ENCODE measurements at places on chromosomes 3 and 15.

DNA sequence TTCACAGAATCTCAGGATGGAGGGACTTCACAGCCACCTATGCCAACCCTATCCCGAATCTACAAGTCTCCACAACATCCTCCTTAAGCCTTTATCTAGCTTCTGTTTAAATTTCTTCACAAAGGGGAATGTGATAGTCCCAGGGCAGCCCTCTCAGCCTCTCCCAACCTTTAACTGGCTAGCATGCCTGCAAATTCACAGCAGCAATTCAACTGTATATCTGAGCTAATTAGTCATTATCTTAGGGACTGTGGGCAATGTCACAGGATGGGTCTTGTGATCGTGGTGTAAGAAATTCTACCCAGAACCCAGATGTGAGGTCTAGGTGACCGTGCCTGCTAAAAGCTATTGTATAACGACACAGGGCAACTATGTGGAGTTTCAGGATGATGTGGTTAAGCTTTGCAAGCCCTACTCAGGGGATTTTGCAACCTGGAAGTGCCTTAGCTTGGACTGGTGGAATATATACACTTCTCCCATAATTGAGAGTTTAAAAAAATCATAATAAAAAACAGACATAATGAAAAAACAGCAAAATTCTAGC is 65.5 kb upstream of the FBN1 start:
- DNase-seq = no peak

GRCh38 chr3:186012137-186012536 is 74.3 kb upstream of the TRA2B start:
- DNase-seq = no peak

DNA sequence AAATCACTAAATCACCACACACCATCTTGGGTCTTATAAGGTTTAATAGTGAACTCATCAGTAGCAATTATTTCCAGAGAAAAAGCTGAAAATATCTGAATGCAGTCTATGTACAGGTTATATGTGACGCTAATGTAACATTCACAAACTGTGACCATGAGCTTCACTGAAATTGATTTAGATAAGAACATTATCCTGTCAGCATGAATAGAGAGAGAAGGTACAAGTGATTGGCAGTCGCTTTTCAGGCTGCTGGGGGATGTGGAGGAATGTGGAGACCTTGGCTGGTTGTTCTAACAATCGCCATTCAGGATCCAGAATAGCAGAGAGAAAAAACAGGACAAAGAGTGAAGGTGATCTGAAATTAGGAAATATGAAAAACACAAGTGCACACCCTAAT is 98.1 kb downstream of the CADPS start:
- no peak for DNase-seq

DNA sequence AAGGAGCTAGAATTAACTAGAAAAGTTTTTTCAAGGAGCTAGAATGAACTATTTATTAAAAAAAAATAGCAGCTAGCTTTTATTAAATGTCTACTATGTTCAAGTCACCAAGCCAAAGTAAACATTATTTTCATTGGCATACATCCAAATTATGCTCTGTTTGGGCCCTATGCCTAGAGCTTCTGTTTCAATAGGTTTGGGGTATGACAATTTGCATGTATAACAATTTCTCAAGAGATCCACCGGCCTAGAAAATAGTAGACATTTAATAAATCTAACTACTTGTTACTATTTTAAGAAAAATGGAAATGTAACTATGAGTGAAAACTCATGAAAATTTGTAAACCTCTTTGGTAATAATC is 8.0 kb downstream of the GABRR3 start:
- no peak for DNase-seq

DNA sequence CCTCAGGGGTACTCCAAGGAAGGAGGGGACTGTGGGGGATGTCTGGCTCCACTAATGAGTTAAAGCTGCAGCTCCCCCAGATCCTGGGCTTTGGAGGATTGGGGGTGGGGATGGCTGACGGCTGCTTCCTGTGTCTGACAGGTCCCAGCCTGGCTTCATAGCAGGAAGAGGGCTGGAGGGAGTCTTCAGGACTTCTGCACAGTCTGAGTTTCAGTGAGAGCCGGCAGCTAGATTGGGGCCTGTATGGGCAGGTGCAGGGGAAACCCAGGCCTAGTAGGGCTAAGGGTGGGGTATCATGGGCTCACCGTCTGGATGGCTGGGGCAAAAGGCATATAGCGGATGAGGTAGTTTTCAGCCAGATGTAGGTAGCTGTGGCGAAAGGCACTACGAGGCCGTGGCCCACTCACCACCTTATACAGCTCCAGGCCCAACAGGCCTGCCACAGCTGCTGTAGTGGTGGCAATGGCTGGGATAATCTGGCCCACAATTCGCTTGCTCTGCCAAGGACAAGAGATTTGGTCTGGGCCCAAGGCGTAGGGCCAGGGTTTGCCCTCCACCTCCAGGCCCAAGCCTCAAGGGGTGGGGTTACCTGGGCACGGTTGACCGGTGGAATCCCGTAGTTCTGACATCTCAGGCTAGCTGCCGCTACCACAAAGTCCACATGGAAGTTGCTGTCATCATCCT is 4.5 kb downstream of the INKA1 start:
- no peak for DNase-seq

DNA sequence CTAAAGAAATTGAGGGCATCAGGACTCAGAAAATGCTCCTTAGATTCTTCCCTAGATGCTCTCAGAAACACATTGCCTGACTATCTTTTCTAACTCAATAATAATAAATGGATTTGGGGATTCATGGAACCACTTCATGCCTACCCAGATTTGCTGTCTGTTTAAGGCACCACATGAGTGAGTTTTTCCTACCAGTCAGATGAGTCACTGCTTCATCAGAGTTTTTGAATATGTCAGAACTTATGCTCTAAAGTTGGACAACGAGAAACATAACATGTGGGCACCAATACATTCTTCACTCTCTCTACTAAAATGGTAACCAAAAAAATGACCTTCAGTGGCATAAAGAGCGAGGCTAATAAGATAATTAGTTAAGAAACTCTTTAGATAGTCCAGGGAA is 1135.1 kb downstream of the TUSC7 start:
- no peak for DNase-seq

GRCh38 chr3:108182339-108182738 is 39.9 kb downstream of the IFT57 start:
- no peak for DNase-seq

GRCh38 chr15:26773917-26774316 is 1.1 kb upstream of the GABRB3 start:
- DNase-seq = no peak

DNA sequence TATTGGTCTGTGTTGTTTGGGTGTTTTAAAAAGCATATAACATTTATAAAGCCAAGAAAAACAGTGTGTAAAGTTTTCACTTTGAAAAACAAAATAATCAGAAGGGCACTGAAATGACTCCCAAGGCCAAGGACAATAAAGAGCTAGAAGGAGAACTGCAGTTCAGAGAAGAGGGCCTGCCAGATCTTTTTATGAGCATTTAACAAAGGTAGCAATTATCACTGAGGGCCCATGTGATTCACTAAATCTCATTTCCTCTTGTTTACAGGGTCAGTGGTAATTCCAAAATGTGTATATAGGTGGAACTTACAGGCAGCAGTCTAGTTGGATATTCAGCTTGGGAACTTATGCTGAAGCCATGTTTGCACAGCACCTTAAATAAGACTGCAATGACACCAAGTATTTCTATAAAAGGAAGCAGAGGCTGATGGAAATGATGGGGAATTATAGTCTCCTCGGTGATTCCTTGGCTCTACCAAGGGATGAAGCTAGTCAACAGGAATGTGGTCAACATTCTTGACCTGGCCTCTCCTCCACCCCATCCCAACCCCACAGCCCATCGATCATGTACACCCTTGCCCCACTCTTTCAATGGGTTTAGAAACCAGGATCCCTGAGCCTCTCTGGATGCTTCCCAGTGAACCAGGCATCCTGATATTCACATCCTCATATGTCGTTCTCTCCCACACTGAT is 54.4 kb upstream of the THUMPD3 start:
- DNase-seq = no peak

DNA sequence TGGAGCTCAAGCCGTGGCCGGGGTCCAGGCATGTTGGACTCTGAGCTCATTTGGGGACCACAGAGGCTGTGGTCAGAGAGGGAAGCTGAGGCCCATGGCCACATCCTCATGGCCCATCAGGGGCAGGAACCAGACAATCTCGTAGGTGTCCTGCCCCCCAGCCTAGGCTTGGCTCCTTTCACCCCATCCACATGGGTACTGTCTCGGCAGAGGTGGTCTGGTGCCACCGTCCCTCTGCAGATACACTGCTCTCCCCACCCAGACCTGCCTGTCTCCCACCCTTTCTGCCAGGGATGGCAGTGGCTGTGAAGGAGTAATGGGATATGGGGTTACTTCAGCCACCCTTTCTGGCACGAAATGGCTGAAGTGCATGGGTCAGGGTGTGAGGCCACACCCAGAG is 7.9 kb downstream of the PRSS50 start:
- DNase-seq = no peak

DNA sequence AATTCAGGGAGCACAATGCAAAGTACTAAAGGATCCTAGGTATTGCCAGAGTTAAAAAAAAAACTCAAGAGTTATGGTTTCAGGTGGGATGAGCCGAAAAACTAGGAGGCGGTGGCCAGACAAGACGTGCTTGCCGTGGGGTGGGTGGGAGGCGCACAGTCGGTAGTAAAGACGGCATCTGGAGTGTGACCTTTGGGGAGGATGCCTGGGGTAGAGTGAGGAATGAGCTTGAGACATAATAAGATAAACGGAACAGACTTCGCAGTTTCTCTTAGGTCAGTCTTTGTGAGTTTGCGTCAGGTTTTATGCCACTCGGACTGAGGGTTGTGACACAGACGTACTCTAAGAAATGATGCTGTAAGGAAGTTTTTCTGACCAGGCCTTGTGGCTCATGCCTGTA is 139.6 kb downstream of the LRRK1 start:
- DNase-seq = no peak

GRCh38 chr3:158434412-158435038 is 136.5 kb upstream of the MLF1 start:
- peak; percentile 52 for DNase-seq

- DNase-seq = no peak
Observed at GRCh38 chr15:80202016-80202315, 49.2 kb downstream of the FAH start.

DNA sequence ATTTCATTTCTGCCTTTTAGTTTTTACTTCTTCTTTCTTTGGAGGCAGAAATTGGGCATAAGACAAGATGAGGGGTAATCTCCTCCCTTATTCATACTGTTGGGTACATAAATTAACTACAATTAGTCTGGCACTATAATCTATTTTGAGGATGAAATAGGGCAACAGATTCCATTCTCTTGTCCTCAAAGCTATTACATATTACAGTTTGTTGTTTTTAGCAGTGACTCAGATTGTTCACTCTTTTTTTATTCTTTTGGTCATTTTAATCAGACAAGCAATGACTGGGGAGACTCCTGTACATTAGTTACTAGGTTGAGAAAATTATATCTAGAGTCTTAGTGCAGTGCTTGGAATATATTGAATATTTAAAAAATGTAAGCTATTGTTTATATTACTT is 556.0 kb downstream of the OTOL1 start:
- no peak for DNase-seq

GRCh38 chr3:56052188-56052587 is 416.1 kb downstream of the ERC2 start:
- DNase-seq = no peak

DNA sequence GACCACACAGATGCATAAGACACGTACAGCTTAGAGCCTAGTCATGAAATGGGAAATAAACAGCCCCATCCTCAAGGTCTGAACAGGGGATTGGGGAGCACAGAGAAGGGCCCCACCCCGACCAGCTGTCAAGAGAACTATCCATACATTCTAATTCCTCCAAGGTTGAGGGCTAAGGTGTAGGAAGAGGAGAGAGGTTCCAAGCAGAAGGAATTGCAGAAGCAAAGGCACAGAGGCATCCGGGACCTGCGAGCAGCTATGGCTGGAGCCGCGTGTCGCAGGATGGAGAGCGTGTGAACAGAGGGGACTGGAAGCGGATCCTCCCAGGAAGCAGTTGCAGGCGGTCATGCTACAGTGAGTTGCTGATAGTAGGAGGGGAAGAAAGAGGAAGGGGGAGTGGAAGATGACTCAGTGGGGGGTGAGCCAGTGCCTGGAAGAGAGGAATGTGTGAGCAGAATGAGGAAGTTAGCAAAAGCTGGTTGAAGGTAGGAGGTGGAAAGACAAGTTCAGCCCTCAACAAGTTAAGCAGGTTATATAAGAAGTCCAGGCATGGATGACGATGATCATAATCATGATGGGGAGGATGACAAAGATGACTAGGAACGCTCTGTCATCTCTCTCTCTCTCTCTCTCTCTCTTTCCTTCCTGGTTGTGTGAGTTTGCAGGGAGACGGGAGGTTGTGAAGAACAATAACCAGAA is 89.7 kb downstream of the LIPC start:
- peak; percentile 43 for DNase-seq

DNA sequence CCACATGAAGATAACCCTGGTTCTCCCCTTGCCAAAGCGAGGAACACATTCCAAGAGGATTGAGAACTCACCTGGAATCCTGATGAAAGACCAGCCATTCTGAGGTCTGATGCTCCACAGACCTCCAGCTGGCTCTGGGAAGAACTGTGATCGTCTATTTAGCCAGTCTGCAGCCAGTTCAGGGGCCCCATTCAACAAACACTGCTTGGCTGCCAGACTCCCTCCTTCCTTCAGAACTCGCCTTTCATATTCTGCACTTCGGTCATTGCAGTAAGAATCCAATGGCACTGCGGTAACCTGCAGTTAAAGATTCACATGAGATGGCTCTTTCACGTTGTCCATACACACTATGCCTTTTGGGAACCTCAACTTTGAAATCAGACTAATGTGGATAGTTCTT is 67.6 kb downstream of the CHAC1 start:
- no peak for DNase-seq

DNA sequence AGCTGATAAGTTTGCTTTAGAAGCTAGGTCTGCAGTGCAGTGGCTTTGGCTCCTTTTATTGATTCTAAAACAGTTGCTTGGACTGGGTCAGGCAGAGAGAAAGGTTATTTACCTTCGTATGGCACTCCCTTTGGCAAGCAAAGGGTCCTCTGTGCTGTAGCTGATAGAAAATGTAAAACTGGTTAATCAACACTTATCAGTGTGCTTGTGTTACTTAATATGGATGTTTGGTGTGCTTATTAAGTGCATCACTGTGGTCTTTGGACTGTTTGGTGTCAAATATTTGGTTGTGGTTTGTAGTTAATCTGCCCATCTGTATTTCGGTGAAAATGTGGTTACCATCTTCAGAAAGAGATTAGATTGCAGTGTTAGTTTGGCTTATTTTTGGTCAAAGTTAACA is 16.0 kb downstream of the UBE2E2 start:
- no peak for DNase-seq

- DNase-seq = no peak
Observed at GRCh38 chr3:160685144-160685766, 8.3 kb downstream of the ARL14 start.

GRCh38 chr3:15728766-15729165 is 69.0 kb downstream of the ANKRD28 start:
- DNase-seq = no peak
